ENCODE measurements at places on chromosomes 16 and 17. TPM values are rescaled to one million over a fixed set of nuclear protein-coding genes. Genes with fewer than 3 reads are reported as not detected.

Gene ATP1B2
- total RNA-seq, result 2.7 TPM

DNA sequence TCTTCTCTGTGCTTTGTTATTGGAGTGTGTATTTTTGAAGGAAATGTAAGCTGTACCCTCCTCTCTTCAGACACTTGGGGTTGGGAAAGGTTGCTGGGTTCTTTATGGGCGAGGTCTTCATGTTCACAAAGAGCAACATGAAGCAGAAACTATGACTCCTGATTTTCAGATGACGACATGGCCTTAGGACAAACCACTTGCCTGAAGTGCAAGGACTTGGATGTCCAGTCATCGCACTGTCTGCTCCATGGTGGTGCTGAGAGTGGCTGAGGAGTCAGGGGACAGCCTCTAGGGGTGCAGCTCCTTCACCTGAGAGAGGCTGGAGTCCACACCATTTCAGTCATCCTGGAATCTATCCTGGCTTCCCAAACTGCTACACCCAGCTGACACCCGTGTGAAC is 183.9 kb upstream of the CDH5 start:
- no peak for DNase-seq

- DNase-seq, result no peak
Observed at GRCh38 chr17:22443061-22443460, 750.7 kb downstream of the KCNJ18 start.

- no peak for DNase-seq
Observed at GRCh38 chr17:32523017-32523680, 36.4 kb downstream of the CDK5R1 start.

- no peak for DNase-seq
Observed at GRCh38 chr16:20566864-20567263, 9.3 kb downstream of the ACSM2B start.

DNA sequence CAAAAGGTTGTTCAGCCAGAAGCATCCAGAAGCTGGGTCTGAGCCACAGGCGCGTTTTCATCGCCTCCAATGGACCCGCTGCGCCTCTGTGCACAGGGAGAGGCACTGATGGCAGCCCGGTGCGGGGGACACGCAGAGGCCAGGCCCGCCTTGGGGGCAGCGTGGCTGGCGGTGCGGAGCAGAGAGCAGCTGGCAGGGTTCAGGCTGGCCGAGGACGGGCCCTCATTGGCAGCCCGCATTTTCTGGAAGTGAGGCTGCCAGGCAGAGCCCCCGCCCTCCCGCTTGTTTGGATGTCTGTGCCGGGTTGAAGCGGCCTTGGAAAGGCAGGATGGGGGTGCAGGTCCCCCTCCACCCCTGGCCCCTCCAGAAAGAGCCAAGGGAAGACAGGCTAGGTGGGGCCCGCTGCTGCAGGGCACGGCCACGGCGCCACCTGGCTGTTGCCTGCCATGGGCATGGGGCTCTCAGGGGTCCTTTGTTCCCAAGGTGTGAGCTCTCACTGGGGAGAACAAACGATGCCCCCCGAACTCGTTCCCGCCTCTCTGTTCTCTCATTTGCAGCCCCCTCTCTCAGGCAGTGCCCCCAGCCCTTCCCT is 18.8 kb downstream of the GSE1 start:
- DNase-seq, result no peak

GRCh38 chr17:39115135-39115534 is 36.3 kb downstream of the PLXDC1 start:
- DNase-seq, result no peak

- no peak for DNase-seq
Observed at GRCh38 chr17:66636111-66636510, 198.8 kb upstream of the CACNG5 start.

Gene OSGIN1
- total RNA-seq, result 12.6 TPM

- peak; percentile 76 for DNase-seq
Observed at GRCh38 chr17:7854851-7855659, at the start of gene TMEM88. TSS of gene TMEM88 (plus strand) at chr17:7855066. CDS start at chr17:7855075, 9 bp downstream.

Gene LSM12
- 39.2 TPM for total RNA-seq

DNA sequence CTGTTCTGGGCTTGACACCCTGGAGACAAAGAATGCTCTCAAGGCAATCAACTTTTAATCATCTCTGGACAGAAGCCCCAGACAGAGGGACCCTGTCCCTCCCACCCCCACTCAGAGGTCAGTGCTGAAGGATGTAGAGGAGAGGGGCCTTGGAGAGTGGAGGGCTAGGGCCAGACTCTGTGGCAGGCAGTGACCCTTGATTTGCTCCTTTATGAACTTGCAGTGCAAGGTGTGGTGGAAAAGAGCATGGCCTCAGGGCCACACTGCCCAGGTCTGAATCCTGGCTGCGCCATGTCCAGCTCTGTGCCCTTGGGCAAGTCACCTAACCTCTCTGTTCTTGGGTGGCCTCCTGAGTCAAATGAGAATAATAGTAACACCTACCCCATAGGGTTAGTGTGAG is 134.3 kb downstream of the TMEM132E start:
- DNase-seq, result no peak

GRCh38 chr17:15377616-15378015 is 36.2 kb upstream of the TEKT3 start:
- no peak for DNase-seq

GRCh38 chr17:11896199-11896598 is 101.1 kb downstream of the ZNF18 start:
- no peak for DNase-seq

DNA sequence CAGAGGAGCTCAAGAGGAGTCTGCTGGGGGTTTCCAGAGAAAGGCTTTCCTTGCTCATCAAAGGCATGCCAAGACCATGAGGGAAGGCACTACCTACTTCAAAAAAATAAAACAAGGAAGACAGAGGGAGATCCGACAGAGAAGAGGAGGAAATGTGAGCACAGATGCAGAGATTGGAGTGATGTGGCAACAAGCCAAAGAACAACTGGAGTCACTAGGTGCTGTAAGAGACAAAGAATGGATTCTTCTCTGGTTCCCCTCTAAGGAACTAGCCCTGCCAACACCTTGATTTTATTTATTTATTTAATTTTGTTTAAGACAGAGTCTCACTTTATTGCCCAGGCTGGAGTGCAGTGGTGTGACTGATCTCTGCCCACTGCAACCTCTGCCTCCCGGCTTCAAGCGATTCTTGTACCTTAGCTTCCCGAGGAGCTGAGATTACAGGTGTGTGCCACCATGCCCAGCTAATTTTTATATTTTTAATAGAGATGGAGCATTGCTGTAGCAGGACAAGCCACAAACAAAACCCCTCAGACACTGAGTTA is 13.8 kb upstream of the ACSF2 start:
- DNase-seq, result peak; percentile 53

Gene WNT3
- 0.89 TPM for total RNA-seq

GRCh38 chr17:40820228-40820838 is 2.1 kb downstream of the KRT10 start:
- DNase-seq, result no peak

- no peak for DNase-seq
Observed at GRCh38 chr16:15792563-15792971, 64.3 kb downstream of the MYH11 start.

Gene MARCHF10
- total RNA-seq, result not detected

Gene SLC38A8
- total RNA-seq, result not detected

- DNase-seq, result no peak
Observed at GRCh38 chr16:364595-365491, 5.5 kb downstream of the MRPL28 start.

Gene ZNF205
- total RNA-seq, result 6.5 TPM

Gene SBK1
- total RNA-seq, result 1.9 TPM

GRCh38 chr17:63558441-63558840 is 8.2 kb downstream of the DCAF7 start:
- DNase-seq, result no peak

Gene PIRT
- total RNA-seq, result not detected

GRCh38 chr17:9162275-9162985 is 141.1 kb downstream of the NTN1 start:
- DNase-seq, result no peak

DNA sequence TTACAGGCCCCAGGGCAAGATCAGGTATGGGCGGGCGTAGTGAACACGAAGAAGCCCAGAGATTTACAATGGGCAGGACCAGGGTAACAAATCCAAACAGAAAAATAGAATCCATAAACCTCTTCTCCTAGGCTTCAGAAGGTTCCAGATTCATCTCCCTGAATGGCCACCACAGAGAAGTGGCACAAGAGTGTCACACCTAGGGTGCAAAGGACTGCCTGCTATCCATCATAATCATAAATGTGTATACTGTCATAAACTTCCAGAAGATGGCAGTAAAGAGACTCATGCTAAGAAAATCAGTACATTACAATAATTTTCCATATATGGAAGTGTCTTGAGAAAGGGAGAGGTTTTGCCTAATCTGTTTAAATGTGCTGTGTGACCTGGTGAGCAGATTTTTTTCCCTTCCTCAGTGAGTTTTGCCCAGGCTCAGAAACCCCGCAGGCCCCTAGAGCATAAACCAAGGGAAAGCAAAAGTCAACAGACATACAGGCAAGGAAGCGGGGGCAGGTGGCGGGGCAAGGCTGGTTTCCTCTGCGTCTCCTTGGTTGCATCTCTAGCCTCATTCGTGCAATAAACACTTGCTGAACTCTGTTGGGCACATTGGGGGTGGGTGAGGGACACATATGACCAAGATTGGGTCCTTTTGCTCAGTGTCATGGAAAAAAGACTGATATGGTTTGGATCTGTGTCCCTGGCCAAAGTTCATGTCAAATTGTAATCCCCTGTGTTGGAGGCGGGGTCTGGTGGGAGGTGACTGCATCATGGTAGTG is 92.0 kb upstream of the CDH5 start:
- DNase-seq, result no peak

GRCh38 chr16:2152695-2153506 is 2.7 kb upstream of the TRAF7 start:
- no peak for DNase-seq

Gene AANAT
- total RNA-seq, result not detected

- no peak for DNase-seq
Observed at GRCh38 chr16:52070341-52071057, 476.4 kb downstream of the TOX3 start.

GRCh38 chr17:74043976-74044375 is 159.5 kb upstream of the RPL38 start:
- no peak for DNase-seq

Gene TBC1D28
- total RNA-seq, result not detected

DNA sequence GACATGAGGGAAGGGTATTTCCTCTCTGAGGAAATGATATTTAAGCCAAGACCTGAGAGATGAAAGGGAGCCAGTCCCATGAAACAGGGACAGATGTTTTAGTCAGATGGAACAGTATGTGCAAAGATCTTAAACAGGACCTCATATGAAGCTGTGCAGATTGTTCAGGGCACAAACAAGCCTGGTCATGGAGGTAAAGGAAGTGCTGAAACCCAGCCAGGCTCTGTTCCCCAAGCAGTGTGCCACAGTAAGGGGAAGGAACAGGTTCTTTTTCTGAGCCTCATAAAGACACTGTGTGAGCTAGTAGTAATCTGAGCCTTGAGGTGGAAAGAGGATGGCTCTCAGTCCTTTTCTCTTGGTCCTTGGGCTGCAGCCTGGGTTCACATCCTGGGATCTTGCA is 159.9 kb downstream of the ANKFN1 start:
- DNase-seq, result no peak

DNA sequence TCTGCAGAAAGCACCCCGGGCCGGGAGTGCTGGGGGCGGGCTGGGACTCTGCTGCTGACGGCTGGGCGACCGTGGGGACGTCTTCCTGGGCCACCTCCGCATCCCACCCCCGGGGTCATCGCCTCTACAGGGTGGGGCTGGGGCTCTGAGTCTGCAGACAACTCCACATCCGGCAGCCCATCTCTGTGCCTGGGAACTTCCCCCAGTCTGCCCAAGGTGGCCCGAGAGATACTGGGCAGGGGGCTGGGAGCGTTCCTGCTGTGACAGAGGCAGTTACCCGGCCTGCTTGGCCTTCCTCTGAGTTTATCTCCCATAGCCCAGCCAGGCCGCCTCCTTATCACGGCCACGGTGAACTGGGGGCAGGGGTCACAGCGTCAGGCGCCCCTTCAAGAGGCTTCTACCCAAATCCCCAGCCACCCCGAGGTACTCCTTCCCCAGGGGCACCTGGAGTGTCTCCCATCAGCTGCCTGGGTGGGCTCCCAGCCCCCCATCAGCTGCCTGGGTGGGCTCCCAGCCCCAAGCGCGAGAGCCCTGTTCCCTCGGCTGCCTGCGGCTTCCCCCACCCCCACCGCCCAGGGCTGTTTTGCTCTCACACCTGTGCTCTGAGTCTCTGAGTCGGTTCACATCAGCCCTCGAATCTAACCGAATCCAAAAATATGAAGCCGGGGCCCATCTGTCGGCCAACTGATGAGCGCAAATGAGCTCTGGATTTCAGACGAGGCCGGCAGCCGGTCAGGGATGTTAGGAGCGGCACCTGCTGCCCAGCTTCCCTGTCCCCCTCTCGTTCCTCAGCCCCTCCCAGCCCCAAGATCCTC is 15.6 kb upstream of the CBFA2T3 start:
- no peak for DNase-seq

DNA sequence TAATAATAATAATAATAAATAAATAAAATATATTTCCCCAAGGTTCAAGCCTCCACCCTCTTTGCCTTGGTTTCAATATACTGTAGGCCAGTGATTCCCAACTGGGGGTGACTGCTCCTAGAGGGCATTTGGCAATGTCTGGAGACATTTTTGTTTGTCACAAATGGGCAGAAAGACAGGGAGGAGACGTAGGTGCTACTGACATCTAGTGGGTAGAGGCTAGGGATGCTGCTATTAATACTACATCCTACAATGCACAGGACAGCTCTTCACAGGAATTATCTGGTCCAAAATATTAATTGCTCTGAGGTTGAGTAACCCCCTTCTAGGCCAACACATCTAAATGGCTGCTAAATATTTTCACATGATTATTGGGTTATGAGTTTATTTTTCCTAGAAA is 12.8 kb upstream of the PRR14 start:
- no peak for DNase-seq

DNA sequence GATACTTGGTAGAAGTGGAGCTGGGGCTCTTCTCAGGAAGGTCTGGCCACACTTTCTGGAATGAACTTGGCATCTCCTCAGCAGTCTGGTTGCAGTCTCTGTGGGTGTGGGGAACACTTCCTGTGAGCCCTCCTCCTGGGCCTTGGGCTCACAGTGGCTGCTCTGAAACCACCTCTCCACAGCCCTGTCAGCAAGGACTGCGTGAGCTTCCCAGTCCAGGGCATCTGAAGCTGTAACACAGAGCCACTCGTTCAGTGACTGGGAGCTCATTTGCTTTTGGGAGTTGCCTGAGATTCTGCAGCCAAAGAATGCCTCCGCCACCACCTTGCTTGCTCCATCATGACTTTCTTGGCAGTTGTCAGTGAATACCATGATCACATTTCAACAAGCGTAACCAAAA is 60.0 kb downstream of the CLEC16A start:
- DNase-seq, result no peak

Gene EVI2A
- 2.2 TPM for total RNA-seq

Gene STX1B
- total RNA-seq, result 1.6 TPM

GRCh38 chr17:4739122-4740024 is at the start of the genes CXCL16 and ZMYND15:
TSS of gene CXCL16 (minus strand) at chr17:4739928. CDS start at chr17:4739339, 589 bp downstream.
TSS of gene ZMYND15 (plus strand) at chr17:4739833. CDS start at chr17:4740549, 716 bp downstream.
- no peak for DNase-seq

Measured in cardiac septum (tissue), 1 donor.